ENCODE measurements at places on chromosomes 6 and 20.

- no peak for DNase-seq
These were observed 27.1 kb upstream of the FABP7 start for GRCh38 chr6:122752459-122752858.

DNA sequence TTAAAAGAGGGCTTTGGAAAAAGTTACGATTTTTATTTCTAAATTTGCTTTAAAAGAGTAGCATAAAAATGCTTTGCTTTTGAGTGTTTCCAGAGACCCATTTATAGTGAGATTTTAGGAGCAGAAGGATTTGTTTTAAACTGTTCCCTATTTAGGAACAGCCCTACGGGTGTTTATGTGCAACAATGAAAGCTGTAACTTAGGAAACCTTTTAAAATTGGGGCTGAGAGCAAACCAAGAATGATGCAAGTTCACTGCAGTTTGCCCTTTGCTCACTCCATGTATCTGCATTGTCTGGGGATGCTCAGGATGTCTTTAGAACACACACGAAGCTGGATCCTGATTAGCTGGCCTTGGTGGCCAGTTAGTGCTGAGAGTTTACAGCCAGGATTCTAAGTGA, 40.9 kb downstream of the GHRH start:
- no peak for DNase-seq

GRCh38 chr20:32354592-32355416, 3.3 kb upstream of the ASXL1 start:
- DNase-seq, result no peak

DNA sequence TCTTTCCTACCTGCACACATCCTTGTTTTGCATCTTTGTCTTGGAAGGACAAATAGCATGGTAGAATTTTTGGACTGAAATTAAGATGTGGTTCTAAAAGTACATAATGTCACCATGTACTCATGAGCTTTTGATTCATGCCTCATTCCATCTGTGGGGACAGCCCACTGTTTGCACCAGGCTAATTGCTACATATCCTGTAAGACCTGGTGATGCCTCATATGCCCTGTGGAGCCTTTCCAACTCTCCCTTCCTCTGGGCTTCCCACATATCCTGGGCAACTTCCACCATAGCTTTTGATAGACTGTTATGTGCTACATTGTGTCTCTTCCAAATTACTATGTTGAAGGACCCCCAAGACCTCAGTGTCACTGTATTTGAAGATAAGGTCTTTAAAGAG, 213.6 kb upstream of the PREP start:
- no peak for DNase-seq

GRCh38 chr20:24658920-24659660, 189.7 kb downstream of the SYNDIG1 start:
- no peak for DNase-seq

DNA sequence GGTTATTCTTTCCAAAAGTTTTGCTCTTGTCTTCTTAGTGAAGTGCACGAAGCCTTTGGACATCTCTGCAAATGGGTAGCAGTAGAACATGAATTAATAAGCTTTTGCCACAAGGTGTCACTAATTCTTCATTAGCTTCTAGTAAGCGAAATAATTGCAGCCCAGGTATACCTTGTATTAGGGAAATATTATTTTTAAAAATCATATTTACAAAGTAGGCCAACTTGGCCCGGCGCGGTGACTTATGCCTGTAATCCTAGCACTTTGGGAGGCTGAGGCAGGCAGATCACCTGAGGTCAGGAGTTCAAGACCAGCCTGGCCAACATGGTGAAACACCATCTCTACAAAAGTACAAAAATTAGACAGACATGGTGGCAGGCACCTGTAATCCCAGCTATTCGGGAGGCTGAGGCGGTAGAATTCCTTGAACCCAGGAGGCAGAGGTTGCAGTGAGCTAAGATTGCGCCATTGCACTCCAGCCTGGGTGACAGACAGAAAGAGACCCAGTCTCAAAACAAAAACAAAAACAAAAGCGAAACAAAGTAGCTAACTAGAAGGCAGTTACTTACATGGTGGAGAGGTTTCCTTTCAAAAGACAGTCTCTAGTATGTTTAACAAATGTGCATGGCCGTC, 8.8 kb upstream of the RSPH3 start:
- DNase-seq, result no peak

- no peak for DNase-seq
These were observed 695.9 kb upstream of the FLRT3 start for GRCh38 chr20:15033269-15033668.

DNA sequence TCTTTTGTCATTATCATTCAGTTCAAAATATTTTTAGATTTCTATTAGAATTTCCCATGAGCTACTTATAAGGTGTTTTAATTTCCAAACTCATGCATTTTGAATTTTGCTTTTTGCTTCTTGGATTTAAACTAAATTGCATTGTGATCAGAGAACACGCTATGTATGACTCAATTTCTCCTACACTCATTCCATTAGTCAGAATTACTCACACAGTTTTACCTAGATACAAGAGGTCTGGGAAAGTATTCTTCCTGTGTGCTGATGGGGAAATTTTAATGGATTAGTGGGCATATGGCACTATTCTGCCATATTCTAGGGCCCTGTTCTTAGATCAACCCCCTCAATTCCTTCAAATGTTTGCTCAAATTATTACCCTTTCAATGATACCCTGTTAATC, 49.9 kb upstream of the BMP5 start:
- no peak for DNase-seq

GRCh38 chr6:21230536-21230935, 363.0 kb upstream of the SOX4 start:
- DNase-seq, result no peak

GRCh38 chr6:139594333-139594965, 220.0 kb upstream of the CITED2 start:
- DNase-seq, result no peak

- no peak for DNase-seq
These were observed 114.9 kb upstream of the DST start for GRCh38 chr6:56757588-56757984.

GRCh38 chr6:41578217-41579087, 32.3 kb downstream of the FOXP4 start:
- peak; percentile 87 for DNase-seq

DNA sequence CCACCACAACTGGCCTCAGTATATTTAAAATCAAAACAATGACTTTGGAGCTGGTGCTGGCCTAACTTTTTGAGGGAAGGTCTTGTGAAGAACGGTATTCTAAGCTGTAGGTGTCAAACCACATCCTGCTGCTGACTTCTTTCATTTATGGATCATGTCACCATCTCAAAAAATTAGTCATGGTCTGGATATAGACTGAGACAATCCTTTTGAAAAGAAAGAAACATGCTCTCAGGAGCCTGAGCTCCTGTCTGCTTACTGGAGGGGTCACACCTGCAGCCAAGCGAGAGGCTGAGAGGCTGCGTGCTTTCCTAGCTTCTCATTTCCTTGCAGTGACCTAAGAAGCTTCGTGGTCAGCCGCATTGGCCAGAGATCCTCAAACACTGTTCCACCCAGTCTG, 55.2 kb downstream of the TIAM2 start:
- DNase-seq, result no peak

DNA sequence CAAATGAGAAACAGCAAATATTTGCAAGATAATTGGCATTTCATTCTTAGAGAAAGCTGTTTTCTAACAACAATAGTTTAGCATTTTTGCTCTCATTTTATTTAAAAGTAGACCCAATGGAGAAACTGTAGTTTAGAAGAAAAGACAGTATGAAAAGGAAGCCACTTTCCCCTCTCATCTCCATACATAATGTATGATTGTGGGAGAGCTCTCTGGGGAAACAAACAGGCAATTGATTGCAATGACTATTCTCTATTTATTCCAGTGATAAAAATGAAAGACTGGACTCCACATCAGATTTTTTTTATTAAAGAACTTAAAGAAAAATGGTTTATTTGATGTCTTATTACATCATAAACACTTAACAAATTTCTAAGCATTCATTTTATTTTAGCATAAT, 116.8 kb upstream of the SASH1 start:
- no peak for DNase-seq

GRCh38 chr6:120058410-120058809, 708.8 kb upstream of the MAN1A1 start:
- DNase-seq, result no peak

GRCh38 chr6:45714741-45715507, 300.7 kb downstream of the CLIC5 start:
- peak; percentile 84 for DNase-seq

DNA sequence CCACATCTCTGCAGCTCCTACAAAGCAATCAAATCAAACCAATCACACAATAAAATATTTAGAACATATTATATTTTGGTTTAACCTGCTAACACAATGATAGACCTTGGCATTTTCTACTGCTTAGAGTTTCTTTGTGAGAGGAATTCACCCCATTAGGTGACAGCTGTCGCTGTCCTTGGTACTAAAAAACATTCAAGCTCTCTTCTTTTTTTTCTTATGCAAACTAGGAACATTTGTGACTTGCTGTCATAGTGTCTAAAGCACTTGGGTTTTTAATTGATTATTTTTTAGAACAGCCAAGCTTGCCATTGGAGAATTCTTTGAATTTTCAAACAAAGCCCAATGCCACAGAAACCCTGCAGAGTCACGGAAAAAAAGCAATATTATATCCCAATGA, 46.4 kb downstream of the CNR1 start:
- peak; percentile 9 for DNase-seq

- DNase-seq, result peak; percentile 62
These were observed 74.4 kb downstream of the SMOC2 start for GRCh38 chr6:168515376-168515775.

DNA sequence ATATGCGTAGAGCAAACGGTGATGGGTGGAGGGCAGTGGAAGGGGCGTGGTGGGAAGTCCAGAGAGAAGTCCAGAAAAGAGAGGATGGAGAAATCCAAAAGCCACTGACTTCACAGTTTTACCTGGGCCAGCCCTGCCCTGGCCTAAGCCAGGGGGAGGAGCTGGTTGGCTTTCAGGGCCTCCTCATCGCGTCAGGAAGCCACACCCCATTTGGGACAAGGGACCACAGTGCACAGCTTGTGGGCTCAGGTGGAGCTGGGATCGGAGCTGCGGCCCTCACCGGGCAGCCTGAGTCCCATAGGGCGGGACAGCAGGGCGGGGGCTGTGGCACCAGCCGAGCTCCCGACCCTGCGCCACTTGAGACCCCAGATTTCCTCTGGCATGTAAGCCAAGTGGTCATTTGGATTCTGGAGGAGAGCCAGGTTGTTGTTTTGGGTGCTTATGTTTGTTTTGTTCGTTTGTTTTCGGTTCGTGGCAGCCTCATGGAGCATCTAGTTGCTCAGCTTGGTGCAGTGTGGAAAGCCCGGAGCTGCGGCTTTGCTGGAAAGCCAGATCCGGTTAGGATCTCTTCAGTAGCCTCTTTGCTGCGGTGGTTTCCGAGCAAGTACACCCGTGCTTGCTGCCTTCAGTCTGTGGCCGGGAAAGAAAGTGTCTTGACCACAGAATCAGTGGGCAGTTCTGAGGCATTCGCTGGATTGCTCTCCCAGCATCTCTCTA, 42.2 kb downstream of the RIOK1 start:
- peak; percentile 51 for DNase-seq

DNA sequence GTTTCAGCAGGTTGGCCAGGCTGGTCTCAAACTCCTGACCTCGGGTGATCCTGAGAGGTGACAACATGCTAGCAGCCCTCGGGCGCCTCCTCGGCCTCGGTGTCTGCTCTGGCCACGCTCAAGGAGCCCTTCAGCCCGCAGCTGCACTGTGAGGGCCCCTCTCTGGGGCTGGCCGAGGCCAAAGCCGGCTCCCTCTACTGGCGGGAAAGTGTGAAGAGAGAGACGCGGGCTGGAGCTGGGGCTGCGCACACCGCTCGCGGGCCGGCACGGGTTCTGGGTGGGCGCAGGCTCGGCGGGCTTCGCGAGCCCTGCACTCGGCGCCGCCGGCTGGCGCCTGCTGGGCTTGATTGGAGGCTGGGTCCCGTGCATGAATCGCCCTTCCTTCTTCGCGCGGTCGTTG, 80.8 kb upstream of the RBM24 start:
- peak; percentile 92 for DNase-seq

- no peak for DNase-seq
These were observed 134.0 kb upstream of the ARMC2 start for GRCh38 chr6:108714101-108714765.

GRCh38 chr6:100235631-100236030, 229.1 kb downstream of the SIM1 start:
- no peak for DNase-seq

- peak; percentile 76 for DNase-seq
These were observed 616 bp downstream of the TUBB start for GRCh38 chr6:30720738-30721197.

DNA sequence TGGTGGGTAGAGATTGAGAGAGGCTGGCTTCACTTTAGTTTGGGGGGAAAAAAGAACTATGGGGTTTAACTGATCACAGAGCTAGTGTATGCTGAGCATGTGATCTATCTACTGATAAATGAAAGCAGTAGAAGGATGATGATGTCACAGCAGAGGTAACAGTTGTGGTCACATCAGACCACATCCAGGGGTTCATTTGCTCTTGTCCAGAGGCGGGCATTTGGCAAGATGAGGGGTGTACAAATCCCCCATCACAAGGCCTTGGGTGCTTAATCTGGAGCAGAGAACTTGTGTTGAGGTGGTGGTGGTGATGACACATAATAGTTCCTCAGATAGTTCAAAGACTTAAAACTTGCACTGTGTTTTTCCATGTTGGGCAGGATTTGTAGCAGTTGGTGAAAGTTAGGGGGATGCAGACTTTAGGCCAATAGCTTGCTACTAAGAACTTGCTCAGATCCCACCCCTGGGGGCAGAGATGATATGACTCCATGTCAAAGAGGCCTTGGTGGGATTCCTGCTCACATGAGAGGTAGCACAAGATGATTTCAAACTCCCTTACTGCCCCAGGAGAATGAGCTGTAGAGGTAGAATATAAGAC, 63.4 kb downstream of the PRDM1 start:
- DNase-seq, result no peak

DNA sequence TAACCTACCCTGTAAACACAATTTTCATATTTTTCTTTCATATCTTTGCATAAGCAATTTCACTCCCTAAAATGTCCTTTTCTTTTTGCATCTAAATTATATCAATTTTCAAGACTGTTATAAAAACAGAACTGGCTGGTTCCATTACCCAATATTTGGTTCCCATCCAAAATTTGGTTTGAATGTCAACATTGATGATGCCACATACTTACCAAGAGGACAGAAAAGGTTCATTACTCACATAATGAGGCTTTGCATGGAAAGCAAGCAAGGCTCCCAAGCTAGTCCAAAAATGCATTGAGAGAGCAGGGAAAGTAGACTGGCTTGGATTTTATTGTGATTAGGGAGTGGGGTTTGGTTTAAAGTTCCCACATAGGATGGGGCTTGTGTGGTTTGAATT, 144.4 kb upstream of the AKIRIN2 start:
- no peak for DNase-seq

All from ELF-1 (cell line).